Stimulated activated CD4-positive, alpha-beta T cell treated with anti-CD3 and anti-CD28 coated beads, Interleukin-1b, Interleukin-23, amount 100 ng/mL, for 48 hours (primary cell): ENCODE measurements at places on chromosomes 2 and 18.

GRCh38 chr18:13562494-13563029, 163.8 kb downstream of the FAM210A start:
- peak; percentile 93 for DNase-seq

GRCh38 chr2:149004836-149005235, 33.7 kb upstream of the LYPD6B start:
- DNase-seq, result no peak

DNA sequence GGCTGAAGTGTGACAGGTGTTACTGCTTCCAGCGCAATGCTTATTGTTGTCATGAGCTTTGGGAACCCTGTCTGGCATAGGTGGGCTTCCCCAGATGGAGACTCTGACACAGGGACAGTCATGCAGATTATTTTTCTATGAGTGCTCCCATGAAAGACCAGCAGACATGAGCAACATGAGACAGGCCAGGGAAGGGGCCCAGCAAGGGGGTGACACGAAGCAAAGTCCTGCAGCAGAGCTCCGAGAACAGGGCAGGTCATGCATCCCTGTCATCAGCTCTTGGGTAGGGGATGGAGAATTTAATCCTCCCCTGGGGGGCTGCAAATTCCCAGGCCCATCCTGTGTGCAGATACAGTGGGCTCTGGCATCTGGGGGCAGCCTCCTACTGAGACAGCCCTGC, 77.4 kb downstream of the CTAGE1 start:
- DNase-seq, result no peak

DNA sequence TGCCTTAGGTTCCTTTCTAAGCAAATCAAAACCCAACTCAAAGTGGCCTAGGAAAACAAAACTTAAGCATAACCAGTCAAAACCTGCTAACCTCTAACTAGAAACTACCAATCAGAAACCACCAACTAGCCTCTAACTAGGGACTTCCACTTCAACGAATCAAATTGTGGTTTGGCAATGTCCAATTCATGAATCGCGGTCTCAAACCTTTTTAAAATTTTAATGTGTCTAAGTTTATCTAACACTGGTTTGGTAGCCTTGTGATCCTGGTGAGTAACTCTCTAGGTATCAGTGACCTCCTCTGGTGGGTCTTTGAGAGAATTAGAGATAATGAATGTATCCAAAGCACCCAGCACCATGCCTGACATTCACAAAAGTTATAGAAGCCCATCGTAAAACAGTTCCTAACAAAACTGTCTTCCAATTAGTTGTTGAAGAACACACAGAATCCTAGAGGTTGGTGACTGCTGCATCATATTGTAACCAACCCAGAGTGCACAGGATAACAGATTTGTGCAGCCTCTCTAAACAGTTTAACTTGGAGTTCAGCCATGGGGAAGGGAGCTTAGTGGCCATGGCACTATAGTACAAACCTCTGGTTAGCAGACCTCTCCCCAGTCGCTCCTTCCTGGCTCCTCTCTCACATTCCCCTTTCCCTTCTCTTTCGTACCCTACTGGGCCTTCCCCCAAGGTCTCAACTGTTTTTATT, 45.2 kb upstream of the B3GNT2 start:
- no peak for DNase-seq

- DNase-seq, result no peak
These were observed 726 bp downstream of the C2orf69 start for GRCh38 chr2:199911877-199912161.

DNA sequence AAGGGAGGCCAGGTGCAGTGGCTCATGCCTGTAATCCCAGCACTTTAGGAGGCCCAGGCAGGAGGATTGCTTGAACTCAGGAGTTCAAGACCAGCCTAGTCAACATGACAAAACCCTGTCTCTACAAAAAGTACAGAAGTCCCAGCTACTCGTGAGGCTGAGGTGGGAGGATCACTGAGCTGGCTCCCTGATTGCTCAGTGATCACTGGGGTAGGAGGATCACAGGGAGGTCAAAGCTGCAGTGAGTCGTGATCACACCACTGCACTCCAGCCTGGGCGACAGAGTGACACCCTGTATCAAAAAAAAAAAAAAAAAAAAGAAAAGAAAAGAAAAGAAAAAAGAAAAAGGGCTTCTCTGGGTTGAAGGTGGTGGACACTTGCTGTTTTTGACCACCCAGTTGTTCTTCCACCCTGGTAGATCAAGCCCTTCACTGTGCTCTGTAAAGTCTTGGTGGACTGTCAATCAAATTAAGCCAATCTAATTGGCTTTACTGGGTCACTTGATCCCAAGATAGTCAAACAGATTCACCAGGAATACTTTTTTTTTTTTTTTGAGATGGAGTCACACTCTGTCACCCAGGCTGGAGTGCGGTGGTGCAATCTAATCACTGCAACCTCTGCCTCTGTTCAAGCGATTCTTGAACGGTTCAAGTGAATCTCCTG, 191.6 kb downstream of the AGPS start:
- no peak for DNase-seq

- DNase-seq, result no peak
These were observed 19.9 kb upstream of the CDH19 start for GRCh38 chr18:66623821-66624220.

DNA sequence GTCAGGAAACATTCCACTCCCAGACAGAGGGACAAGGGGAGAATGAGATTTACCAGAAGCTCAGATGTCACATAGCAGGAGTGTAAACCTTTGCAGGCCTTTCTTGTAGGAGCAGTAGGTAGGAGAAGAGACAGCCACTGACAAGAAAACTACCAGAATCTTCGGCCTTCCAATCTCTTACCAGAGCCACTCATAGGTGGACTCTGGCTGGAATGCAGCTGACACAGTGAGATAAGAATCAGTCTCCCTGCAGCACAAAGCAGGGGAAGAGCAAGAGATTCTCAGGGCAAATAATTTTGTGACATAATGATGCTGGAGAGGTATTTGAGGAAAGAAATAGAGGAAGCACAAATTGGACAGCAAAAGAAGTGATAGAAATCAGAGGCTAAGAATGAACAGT, 1534.5 kb downstream of the DPP10 start:
- DNase-seq, result no peak

GRCh38 chr18:9232977-9233376, 96.4 kb downstream of the ANKRD12 start:
- DNase-seq, result no peak

DNA sequence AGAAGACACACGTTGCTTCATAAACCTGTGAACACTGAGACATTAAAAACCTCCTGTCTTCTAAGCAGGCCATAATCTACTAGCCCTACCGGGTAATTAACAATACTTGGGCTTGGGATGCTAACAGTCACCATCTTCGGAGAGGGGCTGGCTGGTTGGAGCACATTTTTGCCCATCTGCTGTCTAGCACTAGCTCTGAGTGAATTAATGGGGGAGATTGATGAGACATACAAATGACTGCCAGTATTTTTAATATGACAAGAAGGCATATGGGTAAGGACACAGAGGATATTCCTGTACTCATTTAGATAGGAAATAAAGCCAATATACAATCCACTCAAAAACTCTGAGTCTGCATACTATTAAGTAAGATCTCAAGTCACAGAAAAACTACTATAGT, 651.6 kb upstream of the SOX11 start:
- no peak for DNase-seq

DNA sequence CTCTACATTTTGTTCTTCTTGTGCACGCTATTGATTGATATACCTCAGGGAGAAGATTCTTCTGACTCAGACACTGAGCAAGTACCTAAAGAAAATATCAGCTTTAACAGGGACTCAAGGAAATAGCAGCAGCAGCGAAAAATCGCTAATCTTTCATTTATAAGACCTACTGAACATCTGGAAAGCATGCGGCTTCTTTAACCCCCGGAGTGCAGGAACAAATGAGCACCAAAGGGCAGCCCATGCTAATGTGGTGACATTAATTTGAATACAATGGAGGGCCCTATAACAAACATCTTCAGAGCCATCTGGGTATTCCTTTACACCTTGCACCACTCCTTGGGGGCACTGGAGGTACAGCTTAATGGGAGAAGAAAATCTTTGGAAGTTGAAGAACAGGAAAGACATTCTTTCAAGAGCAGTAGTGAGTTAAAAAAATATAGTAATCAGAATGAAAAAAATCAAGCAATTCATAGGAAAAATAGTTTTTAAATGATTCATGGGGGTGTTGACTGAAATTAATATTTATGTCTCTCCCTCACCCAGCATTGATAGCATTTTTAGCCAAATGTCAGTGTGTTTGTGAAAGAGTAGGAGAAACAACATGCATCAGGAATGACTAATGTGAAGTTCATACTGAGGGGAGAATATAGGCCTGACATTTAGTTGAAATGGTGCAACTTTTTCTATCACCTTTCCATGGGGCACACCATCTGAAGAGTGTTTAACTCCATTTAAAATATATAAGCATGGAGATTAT, 281.7 kb downstream of the HRH4 start:
- no peak for DNase-seq

GRCh38 chr2:72012886-72013574, 134.6 kb downstream of the CYP26B1 start:
- DNase-seq, result no peak

GRCh38 chr2:28347596-28347995, 45.1 kb upstream of the FOSL2 start:
- no peak for DNase-seq

DNA sequence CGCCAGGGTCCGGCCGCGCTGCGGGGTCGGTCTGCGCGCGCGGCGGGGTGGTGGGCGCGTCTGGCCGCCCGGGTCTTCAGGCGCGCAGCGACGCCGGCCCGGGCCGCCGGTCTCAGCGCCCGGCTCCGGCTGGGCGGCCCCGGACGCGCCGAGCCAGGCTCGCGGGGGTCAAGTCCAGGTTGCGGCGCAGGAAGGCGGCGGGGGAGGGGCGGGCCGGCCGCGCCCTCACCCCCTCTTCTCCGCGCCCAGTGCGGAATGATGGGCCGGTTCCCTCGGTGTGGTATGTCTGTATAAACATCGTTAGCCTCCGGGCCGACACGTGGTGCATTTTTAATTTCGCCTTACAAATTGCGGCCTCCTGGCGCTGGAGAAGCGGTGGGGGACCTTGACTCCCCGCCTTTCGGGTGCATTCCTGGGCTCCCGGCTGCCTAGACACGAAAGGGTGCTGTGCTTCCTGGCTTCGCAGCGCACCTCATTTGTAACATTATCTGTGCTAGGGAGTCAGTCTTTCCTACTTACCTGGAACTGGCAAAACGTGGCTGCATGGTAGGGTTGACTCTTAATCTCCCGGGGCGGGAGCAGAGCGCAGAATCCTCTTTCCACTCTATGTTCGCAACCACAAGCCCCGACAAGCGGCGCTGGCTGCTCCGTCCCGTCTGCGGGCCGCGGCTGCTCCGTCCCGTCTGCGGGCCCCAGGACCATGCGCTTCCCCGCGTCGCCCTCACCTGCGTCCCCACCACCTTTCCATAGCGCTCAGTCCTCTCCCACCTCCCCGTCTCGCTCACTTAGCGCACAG, 69.0 kb downstream of the CTAGE1 start:
- DNase-seq, result no peak

GRCh38 chr2:61807036-61807757, 46.7 kb downstream of the FAM161A start:
- DNase-seq, result no peak

DNA sequence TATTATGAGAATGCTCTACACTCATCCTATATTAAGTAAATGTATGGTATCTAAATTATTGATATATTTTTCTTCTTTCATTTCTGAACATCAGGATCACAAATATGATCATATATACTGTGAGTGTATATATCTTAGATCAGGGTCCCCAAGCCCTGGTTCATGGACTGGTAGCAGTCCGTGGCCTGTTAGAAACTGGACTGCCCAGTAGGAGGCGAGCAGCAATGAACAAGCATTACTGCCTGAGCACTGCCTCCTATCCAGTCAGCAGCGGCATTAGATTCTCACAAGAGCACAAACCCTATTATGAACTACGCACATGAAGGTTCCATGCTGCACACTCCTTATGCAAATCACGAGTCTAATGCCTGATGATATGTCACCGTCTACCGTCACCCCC, 1247.1 kb upstream of the NXPH2 start:
- no peak for DNase-seq

DNA sequence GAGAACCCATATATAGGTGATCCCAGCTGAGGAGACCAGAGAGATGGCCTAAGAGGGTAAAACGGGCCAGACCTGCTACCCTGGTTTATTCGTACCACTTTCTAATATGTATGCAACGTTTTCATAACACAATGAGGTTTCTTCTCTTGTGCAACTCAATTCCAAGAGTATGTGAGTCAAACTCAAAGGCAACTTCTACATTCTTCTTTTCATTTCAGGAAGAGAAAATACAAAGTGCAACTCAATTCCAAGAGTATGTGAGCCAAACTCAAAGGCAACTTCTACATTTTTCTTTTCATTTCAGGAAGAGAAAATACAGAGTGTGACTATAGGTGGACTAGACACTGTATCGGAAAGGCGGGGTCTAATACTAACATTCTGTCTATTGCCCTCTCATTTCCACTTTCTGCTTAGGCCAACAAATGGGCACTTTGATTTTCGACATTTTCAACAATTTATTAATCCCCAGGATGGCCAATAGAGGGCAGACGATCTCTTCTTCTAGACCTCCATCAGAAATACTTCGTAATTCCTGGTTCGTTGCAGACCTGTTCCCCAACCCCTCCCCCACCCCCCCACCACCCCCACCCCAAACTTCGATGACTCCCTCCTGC, 3.7 kb upstream of the CRIM1 start:
- DNase-seq, result no peak

DNA sequence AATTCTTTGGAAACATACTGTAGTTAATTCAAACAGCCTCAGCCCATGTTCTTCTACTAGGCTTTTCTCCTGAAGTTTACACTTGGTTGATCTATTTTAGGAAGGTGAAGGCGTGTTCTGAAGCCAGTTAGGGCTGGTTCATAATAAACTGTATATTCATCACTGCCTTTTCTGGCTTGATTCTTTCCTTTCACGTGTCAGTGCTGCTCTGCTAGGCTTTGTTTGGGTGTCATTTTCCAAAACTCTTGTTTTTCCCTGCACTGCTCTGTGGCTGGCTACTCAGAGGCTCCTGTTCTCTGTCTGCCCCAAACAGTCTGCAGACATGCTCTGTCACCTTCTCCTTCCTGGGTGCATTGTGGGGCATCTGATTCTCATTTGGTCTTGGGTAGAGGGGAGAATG, 136.1 kb downstream of the PARD3B start:
- DNase-seq, result no peak

GRCh38 chr2:222795450-222796357, 65.1 kb upstream of the ACSL3 start:
- DNase-seq, result no peak

DNA sequence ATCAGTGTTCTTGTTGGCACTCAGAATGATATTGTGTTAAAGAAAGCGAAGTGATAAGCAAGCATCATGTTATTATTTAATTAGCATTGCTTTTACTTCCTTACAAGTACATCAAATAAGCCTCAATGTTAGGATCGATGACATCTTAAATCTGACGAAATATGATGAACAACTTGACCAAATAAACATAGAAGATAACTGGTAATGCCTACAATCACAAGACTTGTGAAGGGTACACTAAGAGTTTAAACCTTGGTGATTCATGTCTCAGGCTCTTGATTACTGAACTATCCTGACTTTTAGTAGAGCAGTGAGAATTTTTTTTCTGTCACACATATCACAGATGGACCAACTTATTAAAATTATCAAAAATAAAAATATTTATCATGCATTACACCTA, 500.8 kb upstream of the ZEB2 start:
- DNase-seq, result no peak

- DNase-seq, result no peak
These were observed 36.7 kb downstream of the ADCYAP1 start for GRCh38 chr18:941331-941730.
